ENCODE measurements at places on chromosomes 6 and 20.
A peak's percentile ranks its signal among the peaks of the same experiment; 100 is the strongest.

DNA sequence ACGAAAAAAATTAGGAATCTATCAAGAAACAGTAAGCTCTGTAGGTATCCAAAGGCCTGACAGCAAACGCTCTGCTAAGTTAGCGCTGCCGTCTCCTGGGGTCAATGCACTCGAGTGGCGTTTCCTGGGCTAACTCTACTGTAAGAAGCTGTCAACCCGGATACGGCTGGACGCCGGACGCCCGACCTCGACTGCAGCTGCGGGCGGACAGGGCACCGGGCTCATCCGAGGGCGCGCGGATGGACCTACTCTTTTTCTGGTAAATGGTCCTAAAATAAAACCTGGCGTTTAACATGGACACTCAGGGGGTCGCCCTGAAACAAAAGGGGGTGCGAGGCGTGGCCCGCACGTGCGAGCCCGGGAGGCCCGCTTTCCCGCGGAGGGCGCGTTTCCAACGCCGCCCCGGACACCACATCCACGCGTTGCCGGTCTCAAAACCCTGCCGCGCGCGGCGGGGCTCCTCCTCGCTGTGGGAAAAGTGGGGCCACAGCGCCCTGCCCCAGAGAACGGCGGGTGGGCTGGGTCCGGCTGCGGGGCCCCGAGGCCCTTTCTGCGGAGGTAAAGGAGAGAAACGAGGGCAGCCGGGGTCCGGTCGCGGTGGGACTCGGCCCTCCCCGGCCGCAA is 537 bp downstream of the TCP1 start:
- H3K27me3 ChIP-seq: no peaks in the 10 kb centered on the region
- H3K36me3 ChIP-seq: peaks cover 96% of the 10 kb centered on the region
- H3K27ac ChIP-seq: peak overlapping the region; percentile 100
- peak overlapping the region; percentile 98 for H3K4me3 ChIP-seq

DNA sequence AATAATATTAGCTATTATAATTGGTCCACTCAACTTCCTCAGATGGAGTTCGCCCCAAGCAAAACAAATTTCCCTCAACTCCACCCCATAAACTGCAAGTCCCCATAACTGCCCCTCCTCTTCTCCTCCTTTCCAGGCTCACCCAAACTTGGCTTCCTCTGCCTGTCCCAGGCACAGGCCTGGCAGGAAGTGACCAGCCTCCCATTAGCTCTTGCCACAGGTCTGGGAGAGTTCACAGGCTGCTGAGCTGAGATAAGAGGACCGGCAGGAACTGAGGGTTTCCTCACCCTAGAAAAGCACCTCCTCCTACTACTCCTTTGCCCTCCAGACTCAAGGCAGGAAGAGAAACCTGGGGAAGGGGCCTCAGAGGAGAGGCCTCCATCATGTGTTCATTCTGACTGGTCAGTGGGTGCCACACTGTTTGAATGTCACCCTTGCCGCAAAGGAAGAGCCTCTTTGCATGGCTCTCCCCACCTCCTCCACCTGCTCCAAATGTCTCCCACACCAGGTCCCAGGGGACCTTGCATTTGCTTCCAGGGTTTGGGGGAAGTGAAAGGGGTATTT is 24.5 kb upstream of the SMIM29 start:
- H3K27me3 ChIP-seq: no peaks in the 10 kb centered on the region
- no peak overlapping the region for H3K4me3 ChIP-seq
- DNase-seq: no peak
- no peak overlapping the region for H3K27ac ChIP-seq
- H3K36me3 ChIP-seq: no peaks in the 10 kb centered on the region

- no peak for DNase-seq
- H3K27ac ChIP-seq: no peak overlapping the region
- H3K4me1 ChIP-seq: no peaks in the 10 kb centered on the region
- peaks cover 14% of the 10 kb centered on the region for H3K27me3 ChIP-seq
Observed at GRCh38 chr20:19915111-19915798, 101.9 kb upstream of the NAA20 start.

DNA sequence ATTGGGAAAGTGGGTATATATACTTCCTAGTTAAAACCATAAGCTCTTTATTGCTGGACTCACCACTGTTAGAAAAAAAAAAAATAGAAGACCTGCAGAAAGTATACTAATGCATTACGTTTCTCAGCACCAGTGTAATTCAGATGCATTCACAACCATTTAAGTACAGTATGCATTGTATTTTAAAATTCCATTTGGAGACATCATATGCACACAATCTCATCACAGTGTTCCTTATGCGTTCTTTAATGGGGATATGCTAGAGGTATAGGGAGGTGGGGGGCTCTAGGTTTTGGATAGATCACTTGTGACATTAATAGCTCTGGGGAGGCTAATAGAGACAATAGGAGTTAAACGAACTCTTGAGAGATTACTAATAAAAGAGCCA is 9.4 kb downstream of the TFAP2A start:
- H3K27me3 ChIP-seq: peaks cover 83% of the 10 kb centered on the region
- H3K36me3 ChIP-seq: peaks cover 7% of the 10 kb centered on the region
- H3K4me3 ChIP-seq: peak overlapping the region; percentile 72
- DNase-seq: no peak
- no peak overlapping the region for H3K27ac ChIP-seq

- H3K4me1 ChIP-seq: peaks cover 14% of the 10 kb centered on the region
- no peak for DNase-seq
- H3K4me3 ChIP-seq: no peak overlapping the region
- H3K36me3 ChIP-seq: no peaks in the 10 kb centered on the region
- H3K27me3 ChIP-seq: peaks cover 68% of the 10 kb centered on the region
- no peak overlapping the region for H3K27ac ChIP-seq
Observed at GRCh38 chr6:165986914-165987482, 180.7 kb downstream of the TBXT start.

GRCh38 chr6:38316099-38316868 is 323.4 kb downstream of the BTBD9 start:
- DNase-seq: no peak
- H3K4me1 ChIP-seq: no peaks in the 10 kb centered on the region
- H3K36me3 ChIP-seq: peaks cover 10% of the 10 kb centered on the region
- no peaks in the 10 kb centered on the region for H3K27me3 ChIP-seq
- no peak overlapping the region for H3K4me3 ChIP-seq
- no peak overlapping the region for H3K27ac ChIP-seq

DNA sequence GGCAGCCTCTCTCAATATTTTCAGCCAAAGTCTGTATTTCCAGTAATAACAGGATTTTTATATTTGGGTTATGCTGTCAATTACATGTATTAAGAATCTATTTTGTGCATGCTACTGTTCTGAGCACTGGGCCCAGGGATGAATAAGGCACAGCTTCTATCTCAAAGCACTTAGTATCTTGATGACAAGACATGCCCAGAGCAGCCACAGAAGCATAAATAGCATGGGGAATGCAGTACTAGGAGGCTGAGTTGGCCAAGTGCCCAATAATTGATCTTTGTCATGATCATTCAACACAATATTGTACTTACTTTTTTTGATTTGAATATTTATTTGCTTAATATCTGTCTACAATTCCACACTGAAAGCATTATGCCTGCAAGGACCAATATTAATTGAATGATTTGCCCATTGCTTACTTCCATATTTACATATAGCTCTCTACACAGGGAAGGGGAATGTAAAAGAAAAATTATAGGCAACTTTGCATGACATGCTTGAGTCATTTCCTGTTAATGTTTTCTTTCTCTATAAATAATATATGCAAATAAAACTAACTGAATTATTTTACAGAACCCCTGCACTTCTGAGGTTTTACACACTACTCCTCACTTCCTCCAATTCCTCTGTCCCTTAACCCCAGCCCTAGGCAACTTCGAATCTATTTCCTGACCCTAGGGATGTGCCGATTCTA is 298.9 kb upstream of the BMP2 start:
- DNase-seq: no peak
- no peak overlapping the region for H3K4me3 ChIP-seq
- no peaks in the 10 kb centered on the region for H3K4me1 ChIP-seq
- no peaks in the 10 kb centered on the region for H3K27me3 ChIP-seq

DNA sequence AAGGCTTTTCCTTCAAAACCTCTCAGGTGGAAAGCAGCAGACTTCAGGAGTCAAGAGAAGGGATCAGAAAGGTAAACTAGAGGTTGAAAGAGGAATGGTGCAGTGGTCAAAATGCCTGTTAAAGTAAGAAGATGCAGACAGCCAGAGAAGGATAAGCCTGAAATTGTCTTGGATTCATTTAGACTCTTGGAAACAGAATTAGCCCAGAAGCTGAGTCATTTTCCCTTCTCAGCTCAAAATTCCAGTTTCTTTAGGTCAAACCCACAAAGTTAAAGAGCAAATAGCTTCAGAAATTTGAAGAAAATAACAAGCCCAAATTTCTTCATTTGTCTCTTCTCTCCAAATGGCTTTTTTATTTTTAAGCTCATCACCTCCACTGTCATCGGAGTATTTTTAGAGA is 73.9 kb downstream of the DHX35 start:
- DNase-seq: no peak
- H3K27ac ChIP-seq: no peak overlapping the region
- H3K36me3 ChIP-seq: peaks cover 88% of the 10 kb centered on the region

GRCh38 chr6:107819217-107819616 is 4.9 kb downstream of the SCML4 start:
- H3K27ac ChIP-seq: peak overlapping the region; percentile 94
- H3K36me3 ChIP-seq: peaks cover 4% of the 10 kb centered on the region
- peaks cover 87% of the 10 kb centered on the region for H3K4me1 ChIP-seq
- no peaks in the 10 kb centered on the region for H3K27me3 ChIP-seq
- no peak for DNase-seq

DNA sequence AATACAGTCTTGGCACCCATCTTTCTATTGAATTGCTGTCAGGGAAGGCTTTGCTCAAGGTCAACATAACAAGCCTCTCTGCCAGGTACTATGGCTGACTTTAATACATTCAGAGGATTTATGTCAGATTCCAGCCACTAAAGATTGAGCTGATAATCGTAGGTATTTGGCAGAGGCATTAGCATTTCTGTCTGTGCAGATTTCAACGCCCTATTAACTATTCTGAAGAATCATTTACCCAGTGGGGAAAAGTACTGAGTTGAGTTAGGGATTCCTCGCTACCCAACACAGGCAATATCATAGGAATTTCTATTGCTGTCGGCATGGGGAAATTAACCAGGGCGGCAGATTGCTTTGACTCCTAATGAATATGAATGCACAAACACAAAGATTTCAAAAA is 233.7 kb upstream of the SPTLC3 start:
- H3K27me3 ChIP-seq: no peaks in the 10 kb centered on the region
- H3K4me1 ChIP-seq: no peaks in the 10 kb centered on the region
- H3K4me3 ChIP-seq: no peak overlapping the region
- no peak overlapping the region for H3K27ac ChIP-seq
- no peaks in the 10 kb centered on the region for H3K36me3 ChIP-seq

DNA sequence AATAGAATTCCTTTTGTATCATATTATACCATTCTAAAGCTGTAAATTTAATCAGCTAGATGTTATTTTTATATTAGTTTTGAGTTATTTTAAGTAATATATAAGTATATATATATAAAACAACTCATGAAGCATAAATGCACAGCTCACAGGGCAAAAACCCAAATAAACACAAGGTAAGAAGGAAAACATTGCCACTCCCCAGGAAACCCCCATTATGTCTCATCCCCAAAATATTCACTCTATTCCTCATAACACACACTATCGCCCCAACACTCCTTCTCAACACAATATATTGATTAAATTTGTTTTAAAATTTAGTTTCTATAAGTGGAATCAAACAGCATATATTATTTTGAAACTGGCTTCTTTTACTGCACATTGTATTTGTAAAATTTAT is 98.6 kb upstream of the FAM83B start:
- no peaks in the 10 kb centered on the region for H3K36me3 ChIP-seq
- H3K4me1 ChIP-seq: no peaks in the 10 kb centered on the region
- no peaks in the 10 kb centered on the region for H3K27me3 ChIP-seq
- DNase-seq: no peak
- no peak overlapping the region for H3K4me3 ChIP-seq

GRCh38 chr6:55918639-55919038 is 43.2 kb upstream of the BMP5 start:
- no peaks in the 10 kb centered on the region for H3K27me3 ChIP-seq
- H3K4me3 ChIP-seq: no peak overlapping the region
- no peak overlapping the region for H3K27ac ChIP-seq
- no peak for DNase-seq

DNA sequence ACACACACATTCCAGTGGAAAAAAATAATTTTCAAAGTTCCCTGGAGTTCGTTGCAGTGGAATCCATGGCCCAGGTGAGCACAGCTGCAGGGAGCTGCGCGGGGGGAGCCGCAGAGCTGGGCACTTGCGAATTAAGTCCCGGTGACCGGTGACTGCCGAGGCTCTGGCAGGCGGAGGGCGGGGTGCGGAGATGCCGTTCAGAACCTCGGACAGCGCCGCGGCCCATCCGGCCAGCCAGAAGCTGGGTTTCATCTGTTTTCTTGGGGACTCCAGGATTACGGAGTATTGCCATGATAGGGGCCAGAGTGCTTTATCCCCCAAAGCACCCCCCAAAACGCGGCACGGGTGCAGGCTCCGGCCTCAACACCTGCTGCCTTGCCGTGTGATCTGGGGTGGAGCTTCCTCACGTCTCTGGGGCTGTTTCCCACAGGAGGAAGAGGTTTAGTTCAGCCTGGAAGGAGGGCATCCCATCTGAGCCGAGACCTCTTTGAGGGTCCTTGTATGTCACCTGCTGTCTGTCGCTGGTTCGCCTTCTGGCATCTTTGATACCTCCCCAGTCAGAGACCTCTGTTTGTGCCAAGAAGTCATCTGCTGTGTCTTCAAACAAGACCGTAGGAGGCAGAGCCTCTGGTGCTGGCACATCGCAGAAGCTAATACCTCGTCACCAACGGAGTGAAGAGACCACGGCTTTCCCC is 99.4 kb downstream of the YTHDF1 start:
- H3K4me3 ChIP-seq: no peak overlapping the region
- H3K27ac ChIP-seq: no peak overlapping the region
- DNase-seq: no peak
- H3K36me3 ChIP-seq: no peaks in the 10 kb centered on the region
- peaks cover 2% of the 10 kb centered on the region for H3K4me1 ChIP-seq

- no peak for DNase-seq
- H3K4me3 ChIP-seq: no peak overlapping the region
- no peaks in the 10 kb centered on the region for H3K4me1 ChIP-seq
- H3K27me3 ChIP-seq: no peaks in the 10 kb centered on the region
- no peaks in the 10 kb centered on the region for H3K36me3 ChIP-seq
Observed at GRCh38 chr20:4183361-4183760, 168.0 kb upstream of the RNF24 start.

GRCh38 chr20:4813863-4814695 is 92.4 kb downstream of the PRND start:
- peak overlapping the region; percentile 90 for H3K4me3 ChIP-seq
- H3K4me1 ChIP-seq: peaks cover 81% of the 10 kb centered on the region
- peaks cover 56% of the 10 kb centered on the region for H3K36me3 ChIP-seq
- peak overlapping the region; percentile 99 for H3K27ac ChIP-seq
- no peaks in the 10 kb centered on the region for H3K27me3 ChIP-seq

GRCh38 chr6:169200893-169201514 is 52.6 kb downstream of the THBS2 start:
- no peaks in the 10 kb centered on the region for H3K36me3 ChIP-seq
- H3K27me3 ChIP-seq: no peaks in the 10 kb centered on the region
- H3K27ac ChIP-seq: no peak overlapping the region

- no peaks in the 10 kb centered on the region for H3K36me3 ChIP-seq
- DNase-seq: no peak
- H3K27ac ChIP-seq: no peak overlapping the region
- H3K4me1 ChIP-seq: no peaks in the 10 kb centered on the region
Observed at GRCh38 chr20:24909086-24909780, 39.8 kb upstream of the CST7 start.

GRCh38 chr6:79232696-79233462 is 1.6 kb downstream of the HMGN3 start:
- H3K4me3 ChIP-seq: peak overlapping the region; percentile 90
- no peaks in the 10 kb centered on the region for H3K27me3 ChIP-seq
- H3K4me1 ChIP-seq: peaks cover 33% of the 10 kb centered on the region
- H3K36me3 ChIP-seq: peaks cover 12% of the 10 kb centered on the region
- H3K27ac ChIP-seq: no peak overlapping the region

GRCh38 chr6:88840796-88841539 is 122.5 kb downstream of the RNGTT start:
- H3K27ac ChIP-seq: no peak overlapping the region
- H3K4me3 ChIP-seq: no peak overlapping the region
- H3K27me3 ChIP-seq: no peaks in the 10 kb centered on the region
